Activated CD4-positive, alpha-beta memory T cell treated with anti-CD3 and anti-CD28 coated beads for 36 hours (primary cell): ENCODE measurements at places on chromosomes 13 and 19.

DNA sequence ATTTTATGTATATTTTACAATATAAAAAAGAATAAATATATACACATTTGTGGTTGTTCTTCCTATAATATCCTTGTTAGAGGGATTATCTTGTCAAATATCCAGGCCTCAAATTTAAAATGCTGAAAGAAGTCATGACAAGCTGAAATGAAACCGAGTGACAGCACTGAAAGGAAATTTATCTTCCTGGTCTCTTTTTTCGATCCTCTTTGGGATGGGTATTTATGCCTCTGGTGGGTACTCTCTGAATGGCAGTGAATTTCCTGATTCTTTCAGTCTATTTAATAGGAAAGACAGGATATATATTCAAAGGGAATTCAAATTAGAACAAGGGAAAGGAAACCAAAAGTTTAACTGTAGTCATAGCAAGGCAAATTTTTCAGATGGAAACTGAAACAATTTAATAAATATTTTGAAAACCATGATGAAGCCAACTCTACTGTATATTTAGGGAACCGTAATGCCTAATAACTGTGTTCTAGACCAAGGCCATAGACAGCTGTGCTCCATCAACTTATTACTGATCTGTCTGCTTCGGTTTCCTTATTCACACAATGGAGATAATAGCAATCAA is 97.9 kb downstream of the DLEU7 start:
- no peak for DNase-seq

GRCh38 chr19:7515645-7516151 is at the start of gene ZNF358:
Gene ZNF358 (plus strand): TSS chr19:7516103. CDS start chr19:7519243, 3,140 bp downstream.
- DNase-seq = peak; percentile 53

- DNase-seq = peak; percentile 64
Measured at GRCh38 chr19:18349524-18350128, 9.2 kb downstream of the PGPEP1 start.

DNA sequence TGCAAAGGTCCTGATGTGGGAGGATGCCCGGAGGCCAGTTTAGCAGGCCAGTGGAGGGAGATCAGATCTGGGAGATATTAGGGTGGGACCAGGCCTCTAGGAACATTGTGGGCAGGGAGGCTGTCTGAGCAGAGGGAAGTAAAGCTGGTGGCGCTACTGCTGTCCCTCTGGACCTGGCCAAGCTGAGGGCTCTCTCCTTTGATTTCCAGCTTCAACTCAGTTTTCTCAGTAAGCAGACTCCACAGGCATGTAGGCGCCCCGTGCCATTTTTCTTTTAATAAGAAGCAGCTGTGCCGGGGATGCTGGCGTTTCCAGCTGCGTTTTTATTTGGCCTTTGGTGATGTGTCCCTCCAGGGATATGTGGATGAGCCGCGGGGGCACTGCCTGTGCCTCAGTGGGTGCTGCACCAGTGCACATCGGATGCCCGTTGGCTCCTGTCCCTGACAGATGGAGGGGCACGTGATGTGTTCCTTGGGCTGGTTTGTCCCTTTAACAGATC is 6.7 kb downstream of the DNM2 start:
- no peak for DNase-seq

- DNase-seq = no peak
Measured at GRCh38 chr13:69579351-69579750, 528.3 kb upstream of the ATXN8OS start.

- no peak for DNase-seq
Measured at GRCh38 chr13:50527188-50527587, 316.3 kb downstream of the DLEU7 start.

DNA sequence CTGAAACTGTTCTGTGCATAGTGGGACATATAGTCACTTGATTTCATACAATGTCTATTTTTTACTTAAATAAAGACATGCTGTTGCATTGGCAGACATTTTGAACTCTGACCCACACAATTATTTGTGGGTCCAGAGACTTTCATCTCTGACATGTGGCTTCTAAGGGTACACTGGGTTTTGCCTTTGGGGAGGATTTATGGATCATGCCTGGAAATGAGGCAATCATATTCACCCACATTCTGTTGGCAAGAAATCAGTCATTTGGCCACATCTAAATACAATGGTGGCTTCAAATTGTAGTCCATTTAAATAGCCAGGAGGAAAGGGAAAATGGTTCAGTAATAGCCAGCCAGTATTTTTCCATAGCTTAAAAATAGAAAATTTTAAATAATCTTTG is 238.3 kb upstream of the KLF12 start:
- DNase-seq = no peak

GRCh38 chr19:2777952-2778683 is 5.0 kb downstream of the SGTA start:
- no peak for DNase-seq

DNA sequence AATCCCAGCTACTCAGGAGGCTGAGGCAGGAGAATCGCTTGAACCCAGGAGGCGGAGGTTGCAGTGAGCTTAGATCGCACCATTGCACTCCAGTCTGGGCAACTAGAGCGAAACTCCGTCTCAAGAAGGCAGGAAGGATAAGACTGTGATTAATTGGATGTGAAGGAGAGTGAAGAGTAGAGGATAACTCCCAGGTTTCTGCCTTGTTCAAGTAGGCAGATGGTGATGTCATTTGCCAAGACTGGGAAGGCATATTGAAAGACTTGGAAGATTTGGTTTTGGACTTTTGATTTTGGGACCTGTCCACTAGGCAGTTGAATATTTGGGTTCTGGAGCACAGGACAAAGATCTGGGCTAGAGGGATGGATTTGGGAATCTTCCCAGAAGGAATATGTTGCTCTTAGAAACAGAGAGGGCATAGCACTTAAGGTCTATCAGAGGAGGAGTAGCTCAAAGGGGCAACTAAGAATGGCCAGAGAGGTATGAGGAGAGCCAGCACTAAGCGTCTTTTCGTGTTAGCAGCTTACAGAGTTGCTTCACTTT is 20.0 kb downstream of the GARRE1 start:
- DNase-seq = no peak

- DNase-seq = no peak
Measured at GRCh38 chr13:103531278-103531677, 465.1 kb upstream of the SLC10A2 start.

DNA sequence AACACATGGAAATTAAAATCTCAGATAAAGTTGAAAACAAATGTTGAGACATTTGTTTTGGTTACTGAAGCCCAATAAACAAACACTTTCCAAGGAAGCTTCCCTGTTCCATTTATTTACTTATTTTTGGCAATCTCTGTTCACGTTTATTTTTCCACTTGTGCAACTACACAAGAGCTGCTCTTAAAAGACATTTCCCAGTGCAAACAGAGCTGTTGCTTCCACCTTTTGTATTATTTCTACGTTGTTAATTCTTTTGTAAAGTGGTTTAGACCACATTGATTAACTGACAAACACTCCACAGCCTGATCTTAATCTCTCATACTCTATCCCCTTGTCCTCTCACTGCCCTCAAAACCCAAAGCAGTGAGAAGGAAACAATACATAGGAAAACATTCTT is 757.6 kb downstream of the LIG4 start:
- DNase-seq = no peak

GRCh38 chr13:27338816-27339215 is 68.2 kb downstream of the RASL11A start:
- no peak for DNase-seq

DNA sequence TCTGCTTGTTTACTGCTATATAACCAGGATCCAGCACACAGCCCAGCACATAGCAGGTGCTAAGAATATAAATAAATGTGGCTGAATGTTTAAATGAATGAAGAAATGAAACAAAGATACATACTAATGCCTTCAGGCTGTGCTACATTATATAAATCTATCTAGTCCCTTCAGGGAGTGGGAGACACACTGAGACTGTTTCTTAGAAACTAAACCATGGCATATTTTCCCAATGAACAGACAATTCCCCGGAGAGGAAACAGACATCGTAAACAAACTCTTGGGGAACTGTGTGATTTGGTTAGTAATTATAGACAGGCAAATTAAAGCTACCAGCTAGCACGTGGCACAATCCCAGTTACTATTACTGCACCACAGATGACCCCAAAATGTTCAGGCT is 9.7 kb upstream of the FEM1A start:
- DNase-seq = no peak

DNA sequence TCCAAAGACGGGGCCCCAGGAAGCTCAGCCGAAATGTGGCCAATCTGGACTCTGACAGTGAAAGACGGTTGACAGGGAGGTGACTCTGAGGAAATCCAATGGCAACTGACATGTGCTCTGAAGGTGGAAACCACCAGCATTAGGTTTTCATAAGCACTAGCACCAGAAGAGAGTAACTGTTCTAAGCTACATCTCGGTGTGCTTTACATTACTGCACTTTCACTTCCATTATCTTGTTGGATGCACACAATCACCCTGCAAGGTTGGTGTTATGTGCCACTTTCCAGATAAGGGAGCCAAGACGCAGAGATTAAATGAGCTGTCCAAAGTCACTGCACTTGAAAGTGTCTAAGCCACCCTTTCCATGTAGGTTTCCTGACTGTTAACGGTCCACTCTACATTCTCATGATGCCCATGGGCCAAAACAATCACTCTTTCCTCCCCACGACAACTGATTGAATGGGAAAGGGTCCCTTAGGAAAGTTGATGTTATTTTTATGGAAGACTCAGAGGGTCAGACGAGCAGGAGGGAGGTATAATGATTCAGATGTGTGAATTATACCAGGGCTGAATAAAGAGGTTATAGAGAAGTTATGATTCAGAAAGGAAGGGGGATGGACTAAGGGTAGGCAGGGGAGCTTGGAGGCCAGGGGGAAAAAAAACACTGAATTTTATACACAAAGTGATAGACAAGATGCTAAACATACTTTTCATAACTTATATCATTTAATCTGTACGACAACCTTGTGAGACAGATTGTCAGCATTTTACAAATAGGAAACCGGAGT is 52.8 kb downstream of the RUBCNL start:
- no peak for DNase-seq

DNA sequence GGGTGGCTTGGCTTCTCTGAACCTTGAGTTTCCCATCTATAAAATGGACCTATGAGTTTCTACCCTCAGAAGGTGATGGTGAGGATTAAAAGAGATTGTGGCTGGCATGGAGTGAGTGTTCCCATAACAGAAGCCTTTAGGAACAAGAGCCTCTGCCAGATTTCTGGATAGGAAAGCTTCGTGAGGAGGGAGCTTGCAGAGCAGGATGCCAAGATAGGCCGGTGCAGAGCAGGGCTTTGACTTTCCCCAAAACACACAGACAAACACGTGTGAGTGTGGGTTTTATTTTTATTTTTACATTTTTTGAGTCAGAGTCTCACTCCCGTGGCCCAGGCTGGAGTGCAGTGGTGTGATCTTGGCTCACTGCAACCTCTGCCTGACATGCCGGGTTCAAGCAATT is 3.7 kb upstream of the CNN1 start:
- no peak for DNase-seq
